NCI-H526 treated with DMSO at 0.1 percent for 48 hours (cell line): ENCODE measurements at places on chromosomes 7 and 10.
A peak's percentile ranks its signal among the peaks of the same experiment; 100 is the strongest.

DNA sequence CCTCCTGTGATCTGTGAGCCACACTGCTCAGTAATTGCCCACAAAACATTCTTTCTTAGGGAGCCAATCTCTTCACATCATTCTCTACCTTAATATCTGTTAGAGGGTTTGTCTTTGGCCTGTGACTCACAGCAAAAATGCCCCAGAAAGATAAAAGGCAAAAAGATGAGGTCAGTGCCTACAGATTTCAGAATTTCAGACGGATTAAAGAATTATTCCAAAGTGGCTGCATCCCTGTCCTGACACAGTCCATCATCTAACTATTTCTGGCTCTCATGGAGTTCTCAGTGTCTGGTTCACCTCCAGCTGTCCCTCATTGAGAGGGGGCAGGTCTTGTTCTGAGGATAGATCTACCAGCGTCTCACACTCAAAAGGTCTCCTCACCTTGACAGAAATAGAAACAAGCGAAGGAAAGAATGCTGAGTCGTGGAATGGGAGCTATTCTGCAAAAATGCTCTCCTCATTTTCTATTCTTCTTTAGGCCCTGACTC, 138.5 kb upstream of the AOAH start:
- DNase-seq = no peak

- no peak for DNase-seq
Measured at GRCh38 chr7:7212612-7213011, 30.3 kb downstream of the C1GALT1 start.

DNA sequence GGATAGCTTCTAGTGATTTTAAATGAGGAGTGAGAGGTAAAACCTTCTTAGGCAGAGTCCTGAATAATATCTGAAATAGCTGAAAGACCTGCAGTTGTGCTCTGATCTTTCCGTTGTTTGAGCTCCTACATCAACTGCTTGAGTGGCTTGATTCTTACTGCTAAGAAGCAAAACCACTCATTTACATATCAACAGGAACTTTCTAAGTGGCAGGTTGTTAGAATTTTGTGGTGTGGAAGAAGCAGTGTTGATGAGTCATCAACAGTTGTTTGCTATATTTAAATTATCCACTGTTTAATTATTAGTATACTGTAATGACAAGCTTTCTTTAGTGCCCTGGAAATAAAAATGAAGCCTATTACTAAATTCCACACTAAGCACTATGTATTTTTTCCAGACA, 689.5 kb downstream of the DNAJB9 start:
- DNase-seq = no peak

DNA sequence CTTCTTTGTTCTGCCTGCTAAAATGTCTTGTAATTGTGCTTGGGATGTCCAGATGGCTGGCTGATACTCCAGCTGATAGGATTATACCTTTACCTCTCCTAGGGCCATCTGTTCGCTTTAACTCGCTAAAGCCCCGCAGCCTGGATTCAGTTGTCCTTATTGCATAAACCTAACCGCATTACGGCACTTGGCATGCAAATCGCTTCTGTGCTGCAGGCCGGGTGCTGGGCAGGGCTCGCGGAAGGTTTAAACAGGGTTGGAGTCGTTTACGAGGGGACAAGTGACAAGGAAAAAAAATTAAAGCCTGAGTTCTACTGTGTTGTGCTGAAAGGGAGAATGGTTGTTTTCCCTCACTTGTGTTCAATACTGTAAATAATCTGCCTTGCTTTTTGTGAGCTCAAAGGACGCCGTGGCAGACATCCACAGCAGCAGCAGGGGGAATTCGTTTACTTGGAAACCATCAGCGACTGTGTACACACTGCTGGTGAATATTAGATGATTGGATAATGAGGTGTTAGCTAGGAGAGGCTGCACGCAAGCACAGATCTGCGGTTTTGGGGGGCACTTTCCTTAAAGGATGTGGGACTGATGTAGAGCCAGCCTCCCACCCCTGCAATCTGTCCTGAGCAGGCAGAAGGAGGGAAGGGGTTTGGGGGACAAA, 93.0 kb downstream of the EBF3 start:
- peak; percentile 89 for DNase-seq

DNA sequence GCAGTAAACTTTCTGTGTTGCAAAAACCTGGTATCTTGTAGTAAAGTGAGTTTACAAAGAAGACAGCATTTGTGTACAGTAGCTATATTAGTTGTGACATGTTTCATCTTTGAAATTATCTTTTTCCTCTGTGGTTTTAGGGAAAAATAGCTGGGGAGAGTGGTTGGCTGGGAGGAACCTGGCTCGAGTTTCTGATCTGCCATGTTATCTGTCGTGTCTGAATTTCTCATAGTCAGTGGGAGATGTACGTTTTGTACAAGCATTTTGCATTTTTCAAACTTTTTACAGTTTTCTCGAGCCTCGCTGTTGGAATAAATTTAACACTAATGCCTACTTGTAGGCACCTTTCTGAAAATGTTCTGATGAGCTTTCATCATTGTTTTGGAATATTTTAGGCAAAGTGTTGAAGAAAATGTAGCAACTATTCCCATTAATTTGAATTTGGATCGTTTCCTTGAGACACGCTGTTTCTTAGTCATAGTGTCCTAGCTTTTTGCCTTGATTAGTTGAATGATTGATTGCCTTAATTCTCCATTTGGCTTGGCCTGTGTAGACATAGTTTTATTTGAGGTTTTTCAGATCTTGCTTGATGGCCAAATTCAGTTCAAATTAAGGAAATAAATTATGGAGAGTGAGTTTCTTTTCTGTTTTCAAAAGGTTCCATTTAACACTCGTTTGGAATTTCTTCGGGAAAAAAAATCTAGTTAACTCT, 65.1 kb downstream of the CAMK1D start:
- no peak for DNase-seq

DNA sequence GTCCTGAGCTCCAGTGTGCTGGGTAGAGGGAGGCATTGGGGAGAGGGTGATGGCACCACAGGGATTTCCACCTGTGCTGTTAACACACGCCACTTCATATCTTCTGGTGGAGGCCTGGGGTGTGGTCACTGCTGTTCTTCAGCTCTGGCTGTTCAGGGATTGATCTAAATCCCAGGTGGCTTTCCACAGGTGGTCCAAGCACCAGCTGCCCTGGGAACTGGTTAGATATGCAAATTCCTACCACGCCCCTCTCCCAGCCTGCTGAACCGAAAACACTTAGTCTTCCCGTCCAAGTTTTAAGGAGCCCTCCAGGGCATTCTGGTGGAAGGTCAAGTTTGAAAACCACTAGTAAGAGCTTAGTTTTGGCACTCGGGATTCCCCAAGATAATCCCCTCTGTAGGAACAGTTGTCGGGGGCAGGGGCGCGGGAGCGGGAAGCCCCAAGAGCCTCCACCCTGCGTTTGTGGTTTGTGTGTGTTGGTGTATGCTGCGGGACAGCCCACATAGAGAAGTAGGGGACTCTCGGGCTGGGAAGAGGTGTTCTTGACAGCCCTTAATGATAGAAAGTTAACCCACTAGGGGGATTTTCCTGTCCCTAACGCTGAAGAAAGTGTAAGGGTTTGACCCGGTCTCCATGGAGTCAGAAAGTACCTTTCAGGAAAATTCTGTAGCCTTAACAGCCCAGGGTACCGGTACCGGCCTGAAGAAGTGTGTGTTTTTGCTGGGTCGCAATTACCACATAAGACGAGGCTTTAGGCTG, 5.1 kb downstream of the DEPP1 start:
- DNase-seq = peak; percentile 74

GRCh38 chr7:79610748-79611304, 157.4 kb upstream of the MAGI2 start:
- no peak for DNase-seq

GRCh38 chr10:76883596-76883995, 754.0 kb downstream of the KCNMA1 start:
- no peak for DNase-seq
